ENCODE measurements at places on chromosomes 1 and 21.

GRCh38 chr1:202205523-202206190 lies 12.1 kb downstream of the LGR6 start:
- DNase-seq, result no peak

DNA sequence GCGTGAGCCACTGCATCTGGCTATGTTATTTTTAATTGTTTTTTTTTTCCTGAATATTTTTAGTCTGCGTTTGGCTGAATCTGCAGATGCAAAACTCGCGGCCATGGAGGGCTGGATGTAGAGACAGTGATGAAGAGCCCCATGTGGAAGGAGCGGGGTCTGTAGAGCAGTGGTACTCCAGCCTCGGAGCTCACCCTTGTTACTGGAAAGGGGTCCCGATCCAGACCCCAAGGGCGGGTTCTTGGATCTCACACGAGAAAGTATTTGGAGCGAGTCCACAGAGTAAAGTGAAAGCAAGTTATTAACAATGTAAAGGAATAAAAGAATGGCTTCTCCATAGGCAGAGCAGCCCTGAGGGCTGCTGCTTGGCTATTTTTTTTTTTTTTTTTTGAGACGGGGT lies 2.7 kb downstream of the TRPM2 start:
- no peak for DNase-seq

DNA sequence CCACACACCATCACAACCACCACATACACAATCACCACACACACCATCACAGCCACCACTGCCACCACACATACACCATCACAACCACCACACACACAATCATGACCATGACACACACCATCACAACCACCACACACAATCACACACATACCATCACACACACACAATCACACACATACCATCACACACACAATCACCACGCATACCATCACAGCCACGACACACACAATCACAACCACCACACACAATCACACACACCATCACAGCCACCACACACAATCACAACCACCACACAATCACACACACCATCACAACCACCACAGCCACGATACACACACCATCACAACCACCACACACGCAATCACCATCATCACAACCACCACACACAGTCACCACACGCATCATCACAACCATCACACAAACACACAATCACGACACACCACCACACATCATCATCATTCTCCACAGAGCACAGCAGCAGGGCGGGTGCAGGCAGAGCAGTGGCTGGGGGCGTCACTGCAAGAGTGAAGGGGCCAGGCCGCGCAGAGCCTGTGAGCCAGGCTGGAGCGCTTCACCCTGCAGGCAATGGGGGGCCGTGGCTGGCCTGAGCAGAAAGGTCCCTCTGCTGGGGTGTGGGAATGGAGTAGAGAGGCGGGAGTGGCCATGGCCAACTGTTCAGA lies 32.6 kb downstream of the CDCP2 start:
- no peak for DNase-seq

GRCh38 chr1:173648880-173649605 lies 13.9 kb downstream of the TEX50 start:
- DNase-seq, result no peak

DNA sequence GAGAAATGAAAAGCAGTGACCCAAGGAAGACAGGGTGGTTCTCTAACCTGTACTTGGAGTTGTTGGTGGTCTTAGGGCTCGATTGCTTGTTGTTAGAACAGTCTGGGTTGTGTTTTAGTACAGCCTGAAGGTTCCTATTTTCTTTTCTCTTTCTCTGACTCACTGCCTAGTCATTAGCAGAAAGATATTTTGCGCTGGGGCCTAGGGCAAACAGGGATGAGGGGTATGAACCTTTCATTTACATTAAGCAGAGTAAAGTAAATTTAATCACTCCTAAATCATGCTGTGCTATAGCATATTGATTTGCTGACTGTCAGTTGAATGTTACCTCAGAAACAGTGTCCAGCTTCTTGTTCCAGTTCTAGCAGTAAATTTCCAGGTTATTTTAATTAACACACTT lies 197.2 kb downstream of the RWDD3 start:
- no peak for DNase-seq

GRCh38 chr1:117162816-117163215 lies 41.3 kb upstream of the TRIM45 start:
- DNase-seq, result no peak

- DNase-seq, result peak; percentile 80
Observed at GRCh38 chr1:9872430-9873165, 37.5 kb downstream of the CTNNBIP1 start.

DNA sequence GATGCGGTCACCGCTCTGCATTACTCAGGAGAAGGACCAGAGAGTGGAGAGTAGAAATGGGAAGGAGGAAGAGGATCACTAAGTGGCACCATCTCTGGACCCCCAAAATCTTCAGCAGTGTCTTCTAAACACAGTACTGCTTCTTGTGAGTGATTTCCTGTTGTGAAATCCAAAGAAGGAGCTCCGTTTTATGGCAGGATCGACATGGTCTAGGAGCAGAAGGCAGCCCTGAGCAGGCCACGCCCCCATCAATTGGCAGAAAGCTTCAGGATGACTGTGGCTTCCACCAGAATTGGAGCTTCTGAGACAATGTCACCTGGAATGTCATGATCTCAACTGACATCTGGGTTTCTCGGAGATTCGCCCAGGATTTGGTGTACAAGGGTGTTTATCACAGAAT lies 171.5 kb downstream of the ADSS2 start:
- no peak for DNase-seq

DNA sequence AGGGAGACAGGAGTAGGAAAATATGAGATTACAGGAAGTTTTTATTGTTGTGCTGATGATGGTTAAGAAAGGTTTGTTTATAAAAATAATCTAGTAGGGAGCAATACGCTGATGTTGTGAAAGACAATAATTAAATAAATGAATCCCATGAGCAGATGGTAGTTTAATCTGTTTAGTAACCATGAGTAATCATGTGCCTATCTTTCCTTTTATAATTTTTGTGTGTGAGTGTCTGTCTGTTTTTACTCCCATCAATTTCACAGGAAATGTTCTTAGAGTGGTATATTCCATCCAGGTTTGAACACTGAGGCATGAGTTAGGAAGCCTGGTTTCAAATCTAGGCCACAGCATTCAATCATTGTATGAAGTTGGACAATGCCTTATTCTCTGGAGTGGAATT lies 180.5 kb downstream of the OLFM3 start:
- no peak for DNase-seq

DNA sequence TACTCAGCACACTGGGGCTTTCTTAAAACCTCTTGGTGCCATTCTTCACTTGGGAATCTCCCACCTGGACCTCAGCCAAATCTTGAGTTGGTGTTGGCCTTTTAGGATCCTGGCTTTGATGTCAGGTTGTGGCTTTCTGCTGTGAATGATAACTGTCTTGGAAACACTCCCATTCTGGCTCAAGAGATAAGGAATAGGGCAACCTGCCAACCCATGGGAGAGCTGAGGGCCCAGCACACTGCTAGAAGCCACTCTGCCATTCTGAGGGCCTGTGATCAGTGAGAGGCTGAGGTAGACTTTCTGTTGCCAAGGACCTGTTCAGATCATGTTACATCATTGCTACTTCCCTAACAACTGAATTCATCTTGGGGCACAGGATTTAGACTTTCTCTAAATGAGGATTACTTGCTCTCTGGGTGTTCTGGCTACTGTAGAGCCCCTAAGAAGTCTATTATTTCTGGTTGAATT lies 45.8 kb downstream of the TTC39A start:
- DNase-seq, result no peak

- no peak for DNase-seq
Observed at GRCh38 chr1:245110406-245110805, 44.4 kb upstream of the KIF26B start.

DNA sequence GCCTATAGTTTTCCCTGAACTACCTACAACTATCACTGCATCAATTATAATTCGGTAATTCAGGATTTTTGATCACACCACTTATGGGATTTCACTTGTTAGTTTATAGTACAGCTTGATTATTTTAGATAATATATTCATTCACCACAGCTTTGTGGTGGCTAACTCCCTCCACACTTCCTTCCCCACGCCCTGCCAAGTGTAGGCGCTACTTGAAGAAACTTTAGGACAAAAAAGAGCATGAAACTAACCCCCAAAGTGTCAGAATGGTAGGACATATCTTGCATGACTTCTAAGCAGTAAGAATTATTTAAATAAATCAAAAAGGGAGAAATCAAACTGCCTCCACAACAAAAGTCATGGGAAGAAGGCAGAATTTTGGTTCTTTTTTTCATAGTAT lies 70.1 kb downstream of the LHX9 start:
- no peak for DNase-seq

GRCh38 chr1:169098380-169098779 lies 8.1 kb upstream of the ATP1B1 start:
- no peak for DNase-seq

GRCh38 chr1:228778026-228778425 lies 42.7 kb downstream of the RHOU start:
- no peak for DNase-seq

DNA sequence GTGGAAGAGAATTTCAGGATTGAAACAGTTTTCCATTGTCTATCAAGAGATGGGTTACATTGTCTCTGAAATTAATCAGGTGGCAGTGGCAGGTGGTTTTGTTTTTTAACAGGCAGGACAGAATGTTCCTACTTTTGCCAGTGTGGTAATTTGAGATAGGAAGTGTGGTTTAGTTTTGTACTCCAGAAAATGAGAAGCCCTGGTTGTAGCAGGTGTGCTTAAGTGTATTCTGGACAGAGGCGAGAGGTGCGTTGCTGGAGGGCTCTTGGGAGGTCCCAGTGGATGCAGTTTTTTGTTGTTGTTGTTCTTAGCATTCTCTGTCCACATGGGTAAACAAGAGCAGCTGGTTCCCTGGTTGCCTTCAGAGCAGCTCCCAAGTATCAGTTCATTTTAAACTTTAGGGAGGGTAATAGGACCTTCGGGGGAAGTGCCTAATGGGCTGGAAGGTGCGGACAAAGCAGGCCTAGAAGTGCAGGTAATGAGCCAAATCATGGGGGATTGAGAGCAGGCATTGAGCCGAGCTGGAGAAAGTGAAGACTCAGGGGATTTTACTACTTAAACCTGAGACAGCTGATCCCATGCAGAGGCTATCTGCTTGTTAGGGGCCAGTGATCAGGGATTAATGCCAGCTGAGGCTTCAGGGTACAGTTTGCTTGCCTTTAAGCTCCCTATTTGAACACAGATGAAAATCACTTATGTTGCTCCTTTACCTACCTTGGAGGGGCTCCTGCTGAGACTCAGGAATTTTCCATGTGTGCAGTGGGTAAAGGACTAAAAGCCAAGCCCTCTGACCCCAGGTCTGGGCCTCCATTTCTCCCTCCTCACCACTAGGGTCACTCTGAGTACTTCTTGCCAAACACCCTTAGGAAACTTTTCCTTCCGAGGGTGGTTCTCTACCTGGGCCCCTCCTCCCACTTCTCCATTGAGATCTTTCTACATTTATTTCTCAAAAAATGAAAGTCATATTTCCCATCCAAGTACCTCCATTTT lies 6.1 kb downstream of the PFKFB2 start:
- DNase-seq, result no peak

DNA sequence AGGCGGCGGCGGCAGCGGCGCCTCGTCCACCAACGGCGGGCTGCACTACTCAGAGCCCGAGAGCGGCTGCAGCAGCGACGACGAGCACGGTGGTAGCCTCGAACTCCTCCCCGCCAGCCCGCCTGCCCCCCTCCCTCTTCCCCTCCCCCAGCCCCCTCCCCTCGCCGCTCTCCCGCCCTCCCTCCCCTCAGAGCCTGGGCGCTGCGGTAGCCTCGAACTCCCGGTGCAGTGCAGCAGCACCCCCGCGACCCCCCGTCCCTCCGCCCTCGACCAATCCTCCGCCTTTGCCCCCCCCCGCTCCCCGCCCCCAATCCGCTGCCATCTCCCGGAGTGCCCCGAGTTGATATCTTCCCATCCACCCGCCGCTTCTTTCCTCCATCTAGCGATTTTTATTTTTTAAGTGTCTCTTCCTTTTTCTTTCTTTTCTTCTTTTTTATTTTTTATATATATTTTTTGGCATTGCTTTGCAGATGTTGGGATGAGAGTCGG lies 516 bp downstream of the RCOR3 start:
- peak; percentile 82 for DNase-seq

- DNase-seq, result peak; percentile 48
Observed at GRCh38 chr1:53375440-53375839, 47.6 kb upstream of the LRP8 start.

DNA sequence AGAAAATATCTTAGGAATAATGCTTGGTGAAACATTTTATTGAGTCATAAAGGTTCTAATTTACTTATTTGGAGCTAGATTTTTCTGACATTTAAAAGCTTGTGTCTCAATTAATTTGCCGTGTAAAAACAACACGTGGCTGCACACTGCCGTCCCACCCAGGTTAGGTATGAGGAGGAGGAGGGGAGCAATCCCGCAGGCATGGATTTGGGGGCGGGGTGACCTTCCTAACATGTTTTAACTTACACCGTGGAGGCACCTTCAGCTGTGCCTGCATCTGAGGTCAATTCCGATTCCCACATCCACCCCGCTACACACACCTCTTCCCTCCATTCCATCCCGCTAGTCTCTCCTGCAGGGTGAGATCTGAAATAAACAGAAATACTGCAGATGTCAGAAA lies 28.5 kb upstream of the UMODL1 start:
- no peak for DNase-seq

GRCh38 chr1:175737451-175737850 lies 5.9 kb downstream of the TNR start:
- DNase-seq, result no peak

- no peak for DNase-seq
Observed at GRCh38 chr1:179888071-179888470, 6.0 kb downstream of the TOR1AIP1 start.

GRCh38 chr1:61241973-61242381 lies 159.6 kb downstream of the NFIA start:
- no peak for DNase-seq

- no peak for DNase-seq
Observed at GRCh38 chr1:168170564-168171508, 7.9 kb upstream of the TIPRL start.

DNA sequence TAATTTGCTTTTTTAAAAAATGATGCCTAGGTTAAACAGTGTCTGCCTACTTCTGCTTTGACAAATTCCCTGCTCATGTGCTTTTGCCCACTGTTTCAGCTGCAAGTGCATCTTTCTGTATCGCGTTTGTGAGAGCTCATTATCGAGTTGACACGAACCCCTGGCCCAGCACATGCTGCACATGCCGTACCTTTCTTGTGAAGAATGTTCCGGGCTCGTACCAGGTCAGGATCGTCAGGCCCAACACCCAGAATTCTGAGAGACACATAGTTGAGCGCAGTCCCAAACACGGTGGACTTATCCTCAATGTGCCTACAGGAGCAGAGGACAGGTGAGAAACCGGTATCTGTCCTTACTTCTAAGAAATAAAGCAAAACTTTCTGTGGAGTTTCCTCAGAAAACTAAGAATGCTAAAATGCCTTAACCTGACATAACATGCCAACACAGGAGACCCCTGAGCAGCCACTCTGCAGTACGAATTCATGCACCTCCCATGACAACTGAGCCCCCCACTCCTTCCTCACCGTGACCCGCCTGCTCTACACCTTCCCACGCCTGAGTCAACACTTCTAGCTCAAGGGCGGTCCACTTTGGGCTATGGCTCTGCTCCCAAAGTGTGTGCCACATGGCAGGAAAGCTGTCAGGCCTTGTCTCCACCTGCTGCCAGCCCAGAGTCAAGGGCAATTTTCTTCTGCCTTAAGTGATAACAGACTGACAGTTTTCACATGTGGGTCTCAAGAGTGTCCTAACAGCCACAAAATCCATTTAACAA lies 6.7 kb downstream of the LSS start:
- no peak for DNase-seq

- no peak for DNase-seq
Observed at GRCh38 chr1:160669276-160669675, 22.4 kb upstream of the SLAMF1 start.
